SK-N-DZ (cell line): ENCODE measurements at places on chromosomes 5 and 9.

- DNase-seq = peak; percentile 70
Measured at GRCh38 chr9:101311758-101312420, 72.9 kb downstream of the BAAT start.

GRCh38 chr9:89601306-89601705 lies 3.5 kb upstream of the GADD45G start:
- no peak for DNase-seq

DNA sequence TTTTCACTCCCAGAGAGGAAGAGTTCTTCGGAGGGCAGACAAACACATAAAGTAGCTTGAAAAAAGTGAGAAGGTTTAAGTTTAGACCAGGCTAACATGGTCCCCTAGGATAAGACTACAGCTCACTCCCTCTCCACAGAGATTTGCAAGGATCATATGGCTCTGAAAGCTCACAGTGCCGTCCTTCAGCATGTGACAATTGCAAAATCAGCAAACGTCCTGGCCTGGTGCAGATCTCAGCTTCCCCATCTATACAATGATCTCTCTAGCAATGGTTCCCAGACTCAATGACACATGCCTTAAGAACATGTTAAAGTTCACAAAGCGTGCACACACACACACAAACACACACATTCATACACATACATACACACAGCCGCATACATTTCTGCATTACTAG lies 327.6 kb downstream of the ACTL7B start:
- no peak for DNase-seq

- peak; percentile 67 for DNase-seq
Measured at GRCh38 chr5:151770383-151771258, 1.1 kb upstream of the G3BP1 start.

GRCh38 chr9:77475641-77476473 lies 172.3 kb downstream of the GNA14 start:
- no peak for DNase-seq

DNA sequence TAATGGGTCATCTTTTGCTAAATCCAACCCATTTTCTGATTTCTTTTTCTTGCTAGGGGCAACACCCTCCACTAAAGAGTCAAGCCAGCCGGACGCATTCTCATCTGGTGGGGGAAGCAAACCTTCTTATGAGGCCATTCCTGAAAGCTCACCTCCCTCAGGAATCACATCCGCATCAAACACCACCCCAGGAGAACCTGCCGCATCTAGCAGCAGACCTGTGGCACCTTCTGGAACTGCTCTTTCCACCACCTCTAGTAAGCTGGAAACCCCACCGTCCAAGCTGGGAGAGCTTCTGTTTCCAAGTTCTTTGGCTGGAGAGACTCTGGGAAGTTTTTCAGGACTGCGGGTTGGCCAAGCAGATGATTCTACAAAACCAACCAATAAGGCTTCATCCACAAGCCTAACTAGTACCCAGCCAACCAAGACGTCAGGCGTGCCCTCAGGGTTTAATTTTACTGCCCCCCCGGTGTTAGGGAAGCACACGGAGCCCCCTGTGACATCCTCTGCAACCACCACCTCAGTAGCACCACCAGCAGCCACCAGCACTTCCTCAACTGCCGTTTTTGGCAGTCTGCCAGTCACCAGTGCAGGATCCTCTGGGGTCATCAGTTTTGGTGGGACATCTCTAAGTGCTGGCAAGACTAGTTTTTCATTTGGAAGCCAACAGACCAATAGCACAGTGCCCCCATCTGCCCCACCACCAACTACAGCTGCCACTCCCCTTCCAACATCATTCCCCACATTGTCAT lies 72.0 kb downstream of the NUP214 start:
- no peak for DNase-seq

DNA sequence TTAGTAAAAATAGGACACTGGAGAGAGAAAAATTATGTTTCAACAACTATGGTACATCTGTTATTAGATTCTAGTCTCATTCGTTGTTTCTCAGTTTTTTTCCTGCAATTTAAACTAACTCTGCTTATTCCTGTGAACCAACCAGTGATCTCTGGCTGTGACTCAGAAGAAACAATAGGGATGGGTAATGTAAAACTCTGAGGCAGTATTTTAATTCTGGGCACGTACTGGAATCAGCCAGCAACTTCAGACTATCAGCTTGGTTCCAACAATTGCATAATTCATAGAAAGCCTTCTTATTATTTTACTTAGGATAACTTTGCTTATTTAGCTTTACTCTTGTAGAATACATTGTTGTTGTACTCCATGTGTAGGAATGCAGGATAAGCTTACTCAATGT lies 28.8 kb downstream of the MLLT3 start:
- no peak for DNase-seq

GRCh38 chr9:75228893-75229292 lies 140.6 kb downstream of the OSTF1 start:
- DNase-seq = no peak

DNA sequence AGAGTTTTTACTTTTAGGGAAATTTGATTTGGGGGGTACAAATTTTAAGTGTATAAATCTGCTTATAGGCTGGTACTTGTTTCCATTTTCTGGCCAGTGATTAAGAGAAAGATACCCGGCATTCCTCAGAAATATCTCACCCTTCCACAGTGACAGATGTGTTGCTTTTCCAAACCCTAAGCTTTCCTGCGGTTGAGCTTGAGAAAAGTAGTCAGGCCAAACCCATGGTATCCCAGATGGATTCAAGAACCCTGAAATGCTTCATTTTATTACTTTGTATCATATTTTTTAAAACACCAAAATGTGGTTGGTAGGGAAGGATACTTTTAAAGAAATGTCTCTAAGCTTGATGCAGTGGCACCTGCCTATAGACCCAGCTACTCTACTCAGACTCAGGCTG lies 23.5 kb downstream of the SPTAN1 start:
- no peak for DNase-seq

GRCh38 chr5:169913479-169913878 lies 66.8 kb downstream of the INSYN2B start:
- DNase-seq = no peak

DNA sequence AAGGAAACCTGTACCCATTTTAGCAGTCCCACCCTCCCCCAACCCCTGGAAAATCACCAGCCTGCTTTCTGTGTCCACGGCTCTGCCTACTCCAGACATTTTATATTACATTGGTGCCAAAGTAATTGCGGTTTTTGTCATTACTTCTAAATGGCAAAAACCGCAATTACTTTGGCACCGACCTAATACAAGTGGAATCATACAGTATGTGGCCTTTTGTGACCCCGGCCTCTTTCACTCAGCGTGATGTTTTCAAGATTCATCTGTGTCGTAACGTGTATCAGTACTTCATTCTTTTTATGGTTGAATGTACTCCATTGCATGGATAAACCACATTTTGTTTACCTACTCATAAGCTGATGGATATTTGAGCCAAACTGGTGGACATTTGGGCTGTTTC lies 9.7 kb upstream of the ORM1 start:
- no peak for DNase-seq

DNA sequence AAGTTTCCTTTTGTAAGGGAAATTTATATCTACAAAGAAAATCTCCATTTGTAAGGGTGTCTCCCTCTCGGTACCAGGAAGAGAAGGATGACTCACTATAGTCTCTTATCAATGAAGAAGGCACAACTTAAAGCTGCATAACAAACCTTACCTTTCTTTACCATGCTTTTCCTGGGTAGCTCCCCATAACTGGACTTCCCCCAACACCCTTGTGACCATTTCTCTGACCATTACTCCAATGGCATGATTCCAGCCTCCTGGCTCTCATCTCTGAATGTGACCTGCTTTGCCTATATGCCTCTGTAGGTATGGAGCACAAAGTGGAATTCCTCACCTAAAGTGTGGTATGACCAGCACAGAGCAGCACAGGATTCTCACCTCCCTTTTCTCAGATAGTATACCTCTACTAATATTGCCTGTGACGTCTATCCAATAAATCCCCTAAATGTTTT lies 62.8 kb downstream of the GNA14 start:
- no peak for DNase-seq

DNA sequence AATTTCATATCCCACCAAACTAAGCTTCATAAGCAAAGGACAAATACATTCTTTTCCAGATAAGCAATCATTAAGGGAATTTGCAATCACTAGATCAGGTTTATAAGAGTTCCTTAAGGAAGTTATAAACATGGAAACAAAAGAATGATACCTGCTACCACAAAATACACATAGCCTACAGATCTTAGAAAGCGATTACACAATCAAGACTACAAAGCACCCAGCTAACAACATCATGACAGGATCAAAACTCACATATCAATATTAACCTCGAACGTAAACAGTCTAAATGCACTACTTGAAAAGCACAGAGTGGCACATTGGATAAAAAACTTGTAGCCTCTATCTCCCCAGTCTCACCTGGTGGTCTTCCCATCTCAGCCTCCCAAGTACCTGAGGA lies 512.4 kb upstream of the PTGER4 start:
- no peak for DNase-seq

- no peak for DNase-seq
Measured at GRCh38 chr9:129141066-129142041, 30.1 kb downstream of the PTPA start.

GRCh38 chr9:79623799-79624721 lies 52.3 kb downstream of the TLE4 start:
- DNase-seq = no peak

GRCh38 chr5:170273968-170274710 lies 23.4 kb downstream of the LCP2 start:
- DNase-seq = no peak

DNA sequence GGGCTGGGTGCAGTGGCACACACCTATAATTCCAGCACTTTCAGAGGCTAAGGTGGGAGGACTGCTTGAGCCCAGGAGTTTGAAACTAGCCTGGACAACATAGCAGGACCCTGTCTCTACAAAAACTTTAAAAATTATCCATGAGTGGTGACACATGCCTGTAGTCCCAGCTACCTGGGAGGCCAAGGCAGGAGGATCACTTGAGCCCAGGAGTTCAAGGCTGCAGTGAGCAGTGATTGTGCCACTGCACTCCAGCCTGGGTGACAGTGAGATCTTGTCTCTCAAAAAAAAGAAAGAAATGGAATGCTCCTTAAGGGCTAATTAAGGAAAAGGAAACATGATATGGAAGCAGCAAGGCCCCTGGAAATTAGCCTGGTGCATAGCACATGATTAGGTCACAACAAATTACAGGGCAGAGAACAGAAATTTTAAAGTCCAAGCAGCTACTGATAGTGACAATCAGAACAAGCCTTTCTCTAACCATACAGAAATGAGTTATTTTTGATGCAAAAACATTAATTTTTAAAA lies 19.5 kb downstream of the ANKH start:
- DNase-seq = peak; percentile 27

DNA sequence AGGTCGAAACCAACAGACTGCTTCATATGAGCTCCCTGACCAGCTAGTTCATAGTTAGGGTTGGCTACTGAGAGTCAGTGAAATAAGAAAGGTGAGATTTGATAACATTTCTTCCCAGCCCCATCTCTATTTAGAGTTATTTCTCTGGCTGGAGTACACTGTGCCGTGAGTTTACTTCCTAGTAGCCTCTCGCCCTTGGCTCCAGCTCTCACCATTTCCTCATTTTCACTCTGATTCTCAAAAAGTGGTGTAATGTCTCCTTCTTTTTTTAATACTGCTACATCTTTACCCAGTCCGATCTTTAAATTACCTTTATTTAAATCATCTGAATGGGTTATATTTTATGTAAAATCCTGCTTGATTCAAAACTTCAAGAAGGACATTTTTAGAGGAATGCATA lies 100.4 kb upstream of the FAM174A start:
- no peak for DNase-seq

- peak; percentile 41 for DNase-seq
Measured at GRCh38 chr9:34332076-34332964, 3.0 kb downstream of the NUDT2 start.
